A375 (cell line): ENCODE measurements at places on chromosomes 2 and 18. TPM values are rescaled to one million over a fixed set of nuclear protein-coding genes. Genes with fewer than 3 reads are reported as not detected.

The KRTCAP3 gene
- total RNA-seq, result 0.60 TPM in 1 of 2 replicates, not detected in the other

The RAB27B gene
- total RNA-seq, result 1.5 and 4.4 TPM in 2 replicates

The FAP gene
- total RNA-seq, result 0.37 TPM in 1 of 2 replicates, not detected in the other

The RAB6C gene
- 0.05 TPM in 1 of 2 replicates, not detected in the other for total RNA-seq

The FAM237A gene
- total RNA-seq, result not detected in 2 replicates

The PRSS56 gene
- not detected in 2 replicates for total RNA-seq
